AG08396 (cell line): ENCODE measurements at places on chromosomes 4 and X.
A peak's percentile ranks its signal among the peaks of the same experiment; 100 is the strongest.

DNA sequence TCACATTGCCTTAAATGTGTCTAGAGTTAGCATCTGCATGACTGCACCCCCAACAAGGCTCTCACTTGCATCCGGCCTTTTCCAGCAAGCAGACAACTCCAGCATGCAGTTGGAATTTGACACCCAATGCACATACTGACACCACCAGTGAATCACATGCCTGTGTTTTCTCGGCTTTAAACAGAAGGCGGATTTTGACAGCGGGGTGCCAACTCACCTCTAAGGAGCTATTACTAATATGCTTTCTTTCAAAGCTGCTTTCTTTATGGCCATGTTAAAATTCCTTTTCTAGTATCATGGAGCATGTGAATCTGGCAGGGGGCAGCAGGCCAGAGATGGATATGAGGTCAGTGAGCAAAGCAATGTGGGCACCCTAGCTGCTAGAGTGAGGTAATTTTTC lies 78.0 kb upstream of the CLNK start:
- peak; percentile 23 for DNase-seq

DNA sequence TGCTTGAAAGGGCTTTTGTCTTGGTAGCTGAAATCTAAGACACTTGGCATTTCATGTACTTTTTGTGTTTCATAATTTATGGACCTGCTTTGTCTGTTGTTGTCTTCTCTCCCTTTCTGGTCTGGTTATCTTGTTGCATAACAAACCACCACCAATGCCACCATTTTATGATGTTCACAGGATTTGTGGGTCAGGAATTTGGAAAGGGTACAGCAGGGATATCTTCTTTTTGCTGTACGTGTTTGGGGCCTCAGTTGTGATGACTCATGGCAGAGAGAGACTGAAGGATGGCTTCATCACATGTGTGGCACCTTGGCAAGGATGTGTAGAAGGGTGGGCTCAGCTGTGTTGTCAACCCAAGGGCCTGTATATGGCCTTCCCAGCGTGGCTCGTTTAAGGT lies 35.2 kb downstream of the KDM6A start:
- no peak for DNase-seq

GRCh38 chrX:140572724-140573123 lies 67.9 kb upstream of the SOX3 start:
- peak; percentile 10 for DNase-seq

DNA sequence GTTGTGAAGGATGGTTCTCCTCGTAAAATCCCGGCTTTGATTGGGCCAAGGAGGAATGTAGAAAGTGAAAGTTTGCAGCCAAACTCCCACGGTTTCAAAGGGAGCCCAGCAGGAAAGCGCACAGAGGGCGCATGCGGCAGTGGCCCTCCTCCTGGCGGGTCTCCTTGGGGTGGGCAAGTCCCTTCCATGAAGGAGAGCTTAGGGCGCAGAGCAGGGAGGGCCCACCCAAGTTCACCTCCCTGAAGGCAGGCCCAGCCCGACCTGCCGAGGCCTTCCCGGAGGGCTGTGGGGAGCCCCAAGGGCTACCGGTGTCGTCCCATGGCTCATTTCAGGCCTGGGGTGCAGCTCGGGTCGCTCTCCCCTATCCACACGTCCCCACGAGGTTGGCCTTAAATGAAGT lies 2.0 kb downstream of the PDZD4 start:
- no peak for DNase-seq

GRCh38 chr4:156949373-156949814 lies 22.2 kb downstream of the PDGFC start:
- DNase-seq = no peak

DNA sequence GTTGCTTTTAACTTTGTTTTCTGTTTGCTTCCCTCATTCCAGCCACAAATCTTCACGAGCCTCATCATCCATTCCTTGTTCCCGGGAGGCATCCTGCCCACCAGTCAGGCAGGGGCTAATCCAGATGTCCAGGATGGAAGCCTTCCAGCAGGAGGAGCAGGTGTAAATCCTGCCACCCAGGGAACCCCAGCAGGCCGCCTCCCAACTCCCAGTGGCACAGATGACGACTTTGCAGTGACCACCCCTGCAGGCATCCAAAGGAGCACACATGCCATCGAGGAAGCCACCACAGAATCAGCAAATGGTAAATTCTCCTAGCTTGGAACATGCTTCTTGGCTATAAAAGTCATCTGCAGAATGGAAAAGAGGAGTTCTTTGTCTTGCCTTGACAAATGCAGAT lies 12.6 kb downstream of the AMTN start:
- no peak for DNase-seq

DNA sequence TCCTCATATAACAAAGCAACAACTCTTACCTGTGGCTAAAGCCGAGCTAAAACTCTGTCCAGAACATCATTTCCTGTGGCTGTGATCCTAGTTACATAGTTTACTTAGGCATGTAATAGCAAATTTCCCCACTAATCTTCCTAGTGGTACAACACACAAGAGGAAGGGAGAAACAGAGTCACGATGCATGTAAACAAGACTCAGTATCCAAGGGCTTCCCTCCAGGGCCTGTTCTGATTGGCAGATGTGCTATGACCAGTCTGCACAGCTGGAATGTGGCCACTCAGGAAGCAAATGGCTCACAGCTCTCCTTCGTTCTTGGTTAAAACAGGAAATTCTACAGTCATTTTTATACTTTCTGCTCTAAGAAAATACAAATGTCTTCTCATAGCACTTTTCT lies 49.2 kb upstream of the PRSS48 start:
- peak; percentile 83 for DNase-seq

DNA sequence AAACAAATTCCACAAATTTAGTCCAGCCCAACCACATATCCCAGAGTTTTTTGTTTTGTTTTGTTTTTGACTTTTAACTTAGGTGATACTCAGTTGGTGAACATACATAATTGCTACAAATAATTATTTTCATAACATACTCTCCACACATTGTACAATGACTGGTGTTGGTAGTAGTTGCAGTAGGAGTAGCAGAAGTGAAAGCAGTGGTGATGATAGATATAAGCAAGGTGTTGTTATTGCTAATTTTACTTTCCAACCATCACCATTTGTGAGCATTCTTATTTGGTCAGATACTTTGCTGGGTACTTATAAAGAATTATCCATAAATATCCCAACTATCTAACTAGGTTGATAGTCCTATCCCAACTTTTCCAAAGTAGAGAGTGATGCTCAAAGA lies 47.3 kb downstream of the ARHGAP24 start:
- DNase-seq = no peak

DNA sequence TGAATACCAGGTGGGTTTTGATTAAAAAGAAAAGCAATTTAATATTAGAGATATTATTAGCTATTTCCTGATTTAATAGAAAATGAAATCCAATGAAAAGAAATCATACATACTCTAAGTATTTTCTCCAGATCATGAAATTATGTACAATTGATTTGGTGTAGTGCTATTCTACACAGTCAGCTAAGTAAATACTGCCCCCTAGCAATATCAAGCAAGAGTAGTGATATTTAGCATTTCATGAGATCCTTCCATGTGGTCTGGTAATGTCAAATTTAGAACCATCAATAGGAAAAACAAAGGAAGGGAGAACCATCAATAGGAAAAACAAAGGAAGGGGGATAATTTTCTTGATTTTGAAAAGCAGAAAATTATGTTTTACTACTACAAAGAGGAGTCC lies 114.6 kb downstream of the TBCK start:
- no peak for DNase-seq

DNA sequence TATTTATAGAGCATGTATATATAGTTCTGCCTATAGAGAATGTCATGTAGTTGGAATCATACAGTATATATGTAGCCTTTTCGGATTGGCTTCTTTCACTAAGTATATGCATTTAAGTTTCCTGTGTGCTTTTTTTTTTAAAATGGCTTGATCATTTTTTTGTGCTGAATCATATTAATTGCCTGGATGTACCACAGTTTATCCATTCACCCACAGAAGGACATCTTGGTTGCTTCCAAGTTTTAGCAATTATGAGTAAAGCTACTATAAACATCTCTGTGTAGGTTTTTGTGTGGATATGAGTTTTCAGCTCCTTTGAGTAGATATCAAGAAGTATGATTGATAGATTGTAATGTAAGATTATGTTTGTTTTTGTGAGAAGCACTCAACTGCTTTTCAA lies 23.8 kb downstream of the PTTG2 start:
- DNase-seq = no peak
